ENCODE measurements at places on chromosomes 1 and 21. TPM values are rescaled to one million over a fixed set of nuclear protein-coding genes. Genes with fewer than 3 reads are reported as not detected.

PTPN7 gene
- total RNA-seq = 0.58 TPM

CDA gene
- not detected for total RNA-seq

TTC22 gene
- total RNA-seq = not detected

DNA sequence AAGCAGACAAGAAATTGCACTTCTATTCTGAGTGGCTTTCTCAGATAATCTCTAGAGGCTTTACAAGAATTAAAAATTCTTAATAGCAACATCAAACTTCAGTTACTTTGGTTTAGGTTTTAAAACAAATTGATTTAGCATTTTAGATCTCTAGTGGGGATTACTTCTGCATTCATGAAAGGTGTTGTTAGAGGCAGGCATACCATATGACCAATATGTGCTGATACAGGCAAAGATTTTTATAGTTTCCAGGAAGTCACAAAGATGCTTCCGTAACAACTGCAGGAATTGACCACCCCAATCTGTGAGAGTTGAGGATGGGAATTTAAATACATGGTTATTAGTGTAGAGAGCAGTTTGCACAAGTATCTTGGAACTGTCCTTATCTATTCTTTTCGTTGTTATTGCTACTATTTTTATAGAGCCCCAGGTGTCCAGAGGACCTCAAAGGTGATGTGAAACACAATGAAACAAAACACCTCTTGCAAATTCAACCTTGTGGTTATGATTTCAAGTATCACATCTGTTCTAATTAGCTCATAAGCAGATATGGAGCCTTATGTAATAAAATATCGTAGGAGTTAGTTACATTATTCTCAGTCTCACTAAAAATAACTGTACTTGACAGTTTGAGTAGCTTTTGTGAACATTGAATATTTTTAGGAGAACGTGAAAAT is 512.7 kb upstream of the ADGRL4 start:
- DNase-seq = no peak

SPRR2F gene
- total RNA-seq = not detected

GRCh38 chr21:45309069-45309986 is 21.6 kb upstream of the POFUT2 start:
- DNase-seq = no peak

GJA8 gene
- not detected for total RNA-seq

- no peak for DNase-seq
These were observed 1041.8 kb downstream of the PLA2G4A start for GRCh38 chr1:187870552-187870951.

DNA sequence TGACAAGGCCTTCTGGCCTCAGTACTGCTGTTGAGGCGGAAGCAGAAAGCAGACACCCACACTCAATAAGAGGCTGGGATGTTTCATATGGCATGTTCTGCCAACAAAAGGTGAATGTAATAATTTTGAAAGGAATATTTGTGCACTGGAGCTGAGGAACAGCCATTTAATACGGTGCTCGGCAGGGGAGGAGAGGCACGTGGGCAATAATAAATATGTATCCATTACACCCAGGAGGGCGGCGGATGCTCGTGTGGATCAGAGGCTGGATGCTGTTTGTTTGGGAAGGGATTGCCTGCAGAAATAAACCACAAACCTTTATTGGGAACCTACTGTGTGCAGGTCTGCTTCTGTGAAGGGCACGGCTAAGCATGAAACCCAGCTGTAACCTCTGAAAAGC is 92.0 kb downstream of the VWA5B1 start:
- DNase-seq = no peak

- DNase-seq = no peak
These were observed 116.8 kb downstream of the RABGAP1L start for GRCh38 chr1:174276087-174276486.

DNA sequence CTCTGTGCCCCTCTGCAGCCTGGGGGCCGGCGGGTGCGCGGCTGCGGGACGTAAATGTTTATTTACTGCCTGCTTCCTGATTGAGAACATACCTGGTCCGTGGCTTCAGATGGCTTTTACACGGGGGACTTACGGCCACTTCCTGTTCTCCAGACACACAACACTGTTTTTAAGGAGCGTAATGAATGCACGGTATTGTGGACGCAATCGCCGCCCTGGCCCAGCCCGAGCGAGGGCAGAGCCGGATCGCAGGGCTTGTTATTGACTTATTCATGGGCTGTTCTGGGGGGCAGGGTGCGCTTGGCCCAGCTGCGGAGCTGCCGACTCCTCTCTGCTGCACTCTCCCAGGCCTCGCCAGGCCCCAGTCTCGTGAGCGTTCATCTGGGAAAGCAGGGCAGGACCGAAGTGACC is 52.8 kb upstream of the ACTRT2 start:
- no peak for DNase-seq

GRCh38 chr1:227766653-227767277 is 31.5 kb downstream of the SNAP47 start:
- DNase-seq = no peak

RPE65 gene
- 0.91 TPM for total RNA-seq

DNA sequence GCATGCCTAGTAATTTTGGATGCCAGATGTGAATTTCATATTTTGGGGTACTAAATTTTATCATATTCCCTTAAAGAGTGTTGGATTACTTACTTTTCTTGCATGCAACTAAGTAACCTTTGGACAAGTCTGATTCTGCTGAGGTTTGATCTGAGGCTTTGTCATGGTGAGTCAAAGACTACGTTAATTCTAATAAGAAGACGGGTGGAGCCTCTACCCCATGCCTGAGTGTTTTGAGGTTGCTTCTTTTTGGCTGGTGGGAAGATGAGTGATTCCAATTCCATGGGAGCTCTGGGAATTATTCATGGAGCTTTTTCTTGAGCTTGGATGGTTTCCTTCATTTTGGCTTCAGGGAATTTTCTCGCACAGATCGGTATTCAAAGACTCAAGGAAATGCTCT is 11.6 kb upstream of the PCP4 start:
- DNase-seq = peak; percentile 14

HSD3B1 gene
- total RNA-seq = 2.8 TPM

GRCh38 chr1:93591676-93592550 is 89.7 kb downstream of the BCAR3 start:
- no peak for DNase-seq

AVPR1B gene
- not detected for total RNA-seq

DNA sequence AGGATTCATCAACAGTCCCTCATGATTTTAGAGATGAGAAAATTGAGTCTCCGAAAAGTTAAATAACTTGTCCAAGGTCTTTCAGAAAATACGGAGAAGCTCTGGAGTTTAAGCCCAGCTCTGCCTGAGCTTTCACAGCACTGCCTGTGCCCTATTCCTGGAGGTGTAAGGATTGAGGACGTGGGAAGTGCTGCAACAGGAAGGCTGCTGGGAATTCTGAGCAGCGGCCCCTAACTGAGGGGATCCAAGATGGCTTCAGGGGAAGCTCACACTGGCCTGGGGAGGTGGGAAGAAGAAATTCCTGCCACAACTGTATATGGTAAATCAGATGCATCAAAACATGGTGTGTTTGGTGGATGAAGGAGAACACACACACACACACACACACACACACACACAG is 45.3 kb upstream of the BCL9 start:
- DNase-seq = no peak

DNA sequence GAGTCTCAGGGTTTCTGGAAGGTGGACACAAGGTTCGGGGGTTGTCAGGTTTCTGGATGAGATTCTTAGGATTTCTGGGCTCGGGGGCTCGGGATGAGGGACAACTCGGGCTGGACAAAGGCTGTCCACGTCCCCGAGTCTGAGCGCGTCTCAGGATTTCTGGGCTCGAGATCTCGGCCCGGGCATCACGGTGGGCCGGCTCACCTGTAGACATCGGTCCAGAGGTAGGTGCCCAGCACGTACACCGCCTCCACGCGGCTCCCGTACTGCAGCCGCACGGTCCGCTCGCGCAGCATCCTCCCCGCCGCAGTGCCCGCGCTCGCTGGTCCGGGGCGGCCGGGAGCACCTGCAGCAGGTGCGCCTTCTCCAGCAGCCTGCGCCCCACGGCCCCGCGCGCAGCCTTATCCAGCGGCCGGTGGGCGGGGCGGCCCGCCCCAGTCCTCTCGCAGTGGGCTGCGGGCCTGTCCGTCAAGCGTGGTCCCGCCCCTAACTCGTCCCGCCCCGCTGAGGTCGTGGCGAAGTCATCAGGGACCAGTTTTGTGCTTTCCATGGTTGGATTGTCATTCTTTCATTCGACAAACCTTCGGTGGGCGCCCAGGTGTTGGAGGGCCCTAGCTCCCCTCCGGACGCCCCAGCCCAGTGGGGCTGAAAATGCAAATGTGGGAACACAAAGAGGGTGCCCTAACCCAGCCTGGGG is at the start of gene PADI2:
TSS of gene PADI2 (minus strand) at position 376 of the 697 bp plus-strand sequence. CDS start at position 296, 80 bp downstream.
- no peak for DNase-seq

- DNase-seq = no peak
These were observed 175.6 kb upstream of the C1orf105 start for GRCh38 chr1:172244865-172245264.

- peak; percentile 33 for DNase-seq
These were observed 12.7 kb upstream of the RAB4A start for GRCh38 chr1:229258031-229258756.

NMNAT2 gene
- total RNA-seq = 0.50 TPM

DNA sequence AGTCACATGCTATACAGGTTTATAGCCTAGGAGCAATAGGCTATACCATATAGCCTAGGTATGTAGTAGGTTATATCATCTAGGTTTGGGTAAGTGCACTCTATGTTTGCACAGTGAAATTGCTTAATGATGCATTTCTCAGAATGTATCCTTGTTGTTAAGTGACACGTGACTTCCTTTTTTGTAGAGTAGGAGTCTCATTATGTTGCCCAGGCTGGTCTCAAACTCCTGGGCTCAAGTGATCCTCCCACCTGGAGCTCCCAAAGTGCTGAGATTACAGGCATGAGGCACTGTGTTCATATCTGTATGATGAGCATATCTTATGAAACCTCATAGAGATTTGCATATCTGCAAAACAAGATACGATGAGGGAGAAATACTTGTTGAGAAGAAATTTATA is 13.8 kb upstream of the ABCB10 start:
- DNase-seq = no peak

DNA sequence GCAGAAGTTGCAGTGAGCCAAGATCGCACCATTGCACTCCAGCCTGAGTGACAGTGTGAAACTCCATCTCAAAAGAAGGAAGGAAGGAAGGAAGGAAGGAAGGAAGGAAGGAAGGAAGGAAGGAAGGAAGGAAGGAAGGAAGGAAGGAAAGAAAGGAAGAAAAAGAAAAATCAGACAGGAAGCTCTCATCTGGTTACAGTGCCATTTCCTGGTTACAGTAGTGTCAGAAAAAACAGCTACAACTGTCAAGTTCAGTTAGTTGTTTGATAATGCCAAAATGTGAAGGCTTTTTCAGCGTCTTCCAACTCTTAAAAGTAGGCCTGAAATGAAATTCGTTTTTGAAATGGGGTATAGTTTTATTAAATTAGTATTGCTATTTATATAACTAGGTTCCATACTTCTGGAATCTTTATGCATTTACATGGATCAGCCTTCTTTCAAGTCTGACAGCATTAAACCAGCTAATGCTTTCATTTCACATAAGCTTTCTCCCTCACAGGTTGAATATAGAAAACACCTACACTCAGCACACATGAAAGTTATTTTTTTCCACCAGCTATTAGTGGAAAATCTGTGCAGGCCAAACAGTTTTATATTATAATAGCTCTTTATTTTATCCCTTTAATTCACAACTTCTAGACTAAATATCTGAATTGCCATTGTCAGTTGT is 21.2 kb downstream of the PTPN22 start:
- DNase-seq = no peak

- no peak for DNase-seq
These were observed 110.1 kb downstream of the NTPCR start for GRCh38 chr1:233060461-233060994.

- peak; percentile 64 for DNase-seq
These were observed 121.7 kb upstream of the PRDX6 start for GRCh38 chr1:173355281-173356031.

- DNase-seq = peak; percentile 61
These were observed 8.1 kb downstream of the C1orf116 start for GRCh38 chr1:207024202-207025145.

GRCh38 chr1:9459816-9460407 is 79.4 kb upstream of the SLC25A33 start:
- DNase-seq = no peak

DNA sequence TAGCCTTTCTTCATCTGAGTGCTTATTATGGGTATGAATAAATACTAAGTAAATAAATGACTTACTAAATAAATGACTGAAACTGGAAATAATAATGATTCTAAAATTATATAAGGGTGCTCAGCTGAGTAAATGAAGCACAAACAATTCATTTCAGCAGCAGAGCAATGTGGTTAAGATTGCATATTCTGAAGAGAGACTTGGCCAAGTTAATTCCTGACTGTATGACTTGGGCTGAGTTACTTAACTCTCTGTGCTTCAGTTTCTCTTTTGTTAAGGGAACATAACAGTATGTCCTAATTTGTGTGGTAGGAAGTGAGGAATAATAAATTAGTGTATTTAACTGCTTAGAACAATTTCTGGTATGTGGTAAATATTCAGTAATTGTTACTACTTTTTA is 19.1 kb downstream of the AGL start:
- DNase-seq = peak; percentile 67

CFHR3 gene
- not detected for total RNA-seq

SARS1 gene
- 355 TPM for total RNA-seq

GRCh38 chr1:15849775-15850324 is 2.3 kb downstream of the SPEN start:
- DNase-seq = peak; percentile 60

DNA sequence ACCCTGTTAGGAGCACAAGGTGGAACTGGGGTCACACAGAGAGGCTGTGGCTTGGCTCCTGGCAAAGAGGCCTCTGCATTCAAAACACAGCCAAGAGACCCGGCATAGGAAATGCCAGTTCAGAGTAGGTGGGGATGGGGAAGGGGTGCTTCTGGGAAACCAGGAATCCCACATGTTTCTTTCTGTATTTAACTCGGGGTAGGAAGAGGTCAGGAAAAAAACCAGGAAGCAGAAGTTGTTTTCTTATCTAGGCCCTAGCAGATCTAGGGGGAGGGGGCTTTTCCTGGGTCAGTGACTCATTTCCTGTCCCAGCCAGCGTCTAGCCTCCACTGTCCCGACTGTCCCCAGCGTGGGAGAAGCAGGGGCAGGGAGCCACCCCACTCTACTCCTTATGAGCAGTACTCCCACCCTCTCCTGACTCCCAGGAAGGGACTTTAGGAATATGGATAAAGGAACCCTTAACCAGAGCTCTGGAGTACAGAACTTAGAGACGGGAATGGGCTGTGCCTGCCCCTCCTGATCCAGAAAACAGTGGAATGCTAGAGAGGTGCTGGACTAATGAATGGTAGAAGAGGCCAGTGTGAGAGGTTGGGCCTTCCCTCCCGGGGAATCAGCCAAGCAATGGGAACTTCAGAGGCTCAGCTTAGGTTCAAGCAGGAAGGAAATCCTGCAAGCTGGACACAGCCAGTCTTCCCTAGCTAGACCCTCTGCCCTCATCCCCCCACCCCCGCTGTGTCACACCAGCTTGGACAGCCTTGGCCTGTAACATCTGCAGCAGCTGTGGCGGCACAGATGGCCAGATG is 5.7 kb downstream of the FHL3 start:
- DNase-seq = peak; percentile 63

- DNase-seq = peak; percentile 54
These were observed 25.2 kb downstream of the CHD1L start for GRCh38 chr1:147267711-147268110.

GRCh38 chr21:22345624-22346023 is 1347.4 kb downstream of the NCAM2 start:
- no peak for DNase-seq

RBP7 gene
- total RNA-seq = 1.0 TPM

SMCP gene
- total RNA-seq = not detected

TNFRSF14 gene
- 0.36 TPM for total RNA-seq

Data from astrocyte (in vitro differentiated cells and primary cell).